ACHN (cell line): ENCODE measurements at places on chromosomes 3 and 15.

- DNase-seq, result no peak
These were observed 51.9 kb downstream of the CTDSPL2 start for GRCh38 chr15:44479343-44479742.

- peak; percentile 77 for DNase-seq
These were observed 57.0 kb downstream of the NEK10 start for GRCh38 chr3:27312044-27312668.

DNA sequence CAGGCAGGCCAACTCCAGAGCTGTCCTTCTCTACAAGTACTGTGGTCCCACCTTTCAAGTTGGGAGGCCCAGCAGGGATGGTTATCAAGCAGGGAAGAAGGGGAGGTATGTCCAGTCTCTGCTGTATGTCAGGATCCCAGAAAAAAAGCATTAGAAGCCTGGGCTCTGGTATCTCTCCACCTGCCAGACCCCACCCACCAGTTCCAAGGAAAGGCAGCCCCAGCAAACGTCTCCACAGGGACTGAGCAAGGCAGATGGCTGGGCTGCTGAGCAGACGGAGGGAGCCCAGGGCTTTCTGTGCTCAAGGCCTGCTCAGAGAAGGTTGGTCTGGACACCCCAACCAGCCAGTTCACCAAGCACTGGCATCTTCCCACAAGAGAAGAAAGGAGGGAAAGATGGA lies 287.8 kb downstream of the XXYLT1 start:
- no peak for DNase-seq

- no peak for DNase-seq
These were observed 368.5 kb upstream of the STAC start for GRCh38 chr3:36011791-36012190.

- peak; percentile 19 for DNase-seq
These were observed 17.1 kb downstream of the SNX1 start for GRCh38 chr15:64112904-64113303.

DNA sequence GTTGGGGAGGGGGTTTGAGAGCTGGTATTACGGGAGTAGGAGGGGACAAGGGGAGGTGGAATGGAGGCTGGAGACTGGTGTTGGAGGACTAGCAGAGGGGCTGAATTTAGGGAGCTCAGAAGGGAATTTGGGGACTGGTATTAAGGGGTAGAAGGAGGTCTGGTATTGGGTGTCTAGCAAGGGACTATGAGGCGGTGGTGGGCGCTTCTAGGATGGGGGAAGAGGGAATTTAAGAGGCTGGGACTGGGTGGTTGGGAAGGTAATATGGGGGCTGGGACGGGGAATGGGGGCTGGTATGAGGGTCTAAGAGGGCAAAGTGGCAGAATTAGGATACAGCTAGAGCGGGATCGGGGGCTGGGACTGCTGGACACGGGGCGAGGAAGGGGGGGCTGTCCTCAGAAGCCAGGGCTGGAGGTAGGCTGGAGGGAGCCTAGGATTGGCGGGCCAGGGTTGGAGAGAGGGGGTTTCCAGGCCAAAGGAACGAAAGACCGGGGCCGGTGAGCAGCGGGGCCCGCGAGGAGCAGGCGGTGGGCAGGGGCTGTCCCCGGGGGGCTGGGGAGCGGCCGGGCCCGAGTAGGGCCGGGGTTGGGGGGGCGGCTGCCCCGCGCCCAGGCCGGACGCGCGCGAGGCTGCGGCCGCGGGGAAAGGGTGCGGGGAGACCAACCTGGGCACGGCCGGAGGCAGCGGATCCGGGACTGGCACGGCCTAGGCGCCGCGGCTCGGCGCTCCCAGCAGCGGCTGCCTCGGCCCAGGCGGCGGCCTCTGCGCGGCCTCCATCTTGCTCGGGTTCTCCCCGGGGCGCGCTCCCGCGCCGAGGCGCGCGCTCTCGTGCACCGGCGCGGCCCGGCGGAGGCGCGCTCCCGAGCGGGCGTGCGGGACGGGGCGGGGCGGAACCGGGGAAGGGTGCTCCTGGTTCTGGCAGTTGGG lies at the start of gene LHFPL4:
TSS of gene LHFPL4 (minus strand) at position 802 of the 927 bp plus-strand sequence. CDS start 1,143 bp downstream, outside the sequence.
- DNase-seq, result no peak

DNA sequence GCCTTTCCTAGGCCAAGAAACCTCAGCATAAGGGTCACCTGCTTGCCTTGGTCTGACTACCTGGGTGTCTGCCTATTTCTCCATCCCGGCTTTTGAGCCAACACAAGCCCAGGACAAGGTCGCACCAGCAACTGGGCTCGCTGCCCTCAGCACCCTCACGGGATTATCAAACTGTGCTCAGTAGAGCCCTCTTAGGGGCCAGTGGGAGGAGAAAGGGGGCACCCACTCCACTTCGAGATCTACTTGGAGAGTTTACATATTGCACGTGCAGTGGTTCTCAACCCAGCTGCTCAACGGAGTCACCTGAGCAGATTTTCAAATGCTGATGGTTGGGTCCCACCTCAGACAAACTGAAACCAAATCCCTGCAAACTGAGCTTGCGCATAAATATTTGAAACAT lies 31.1 kb downstream of the TSPAN3 start:
- no peak for DNase-seq
